ENCODE measurements at places on chromosomes 4 and X.

DNA sequence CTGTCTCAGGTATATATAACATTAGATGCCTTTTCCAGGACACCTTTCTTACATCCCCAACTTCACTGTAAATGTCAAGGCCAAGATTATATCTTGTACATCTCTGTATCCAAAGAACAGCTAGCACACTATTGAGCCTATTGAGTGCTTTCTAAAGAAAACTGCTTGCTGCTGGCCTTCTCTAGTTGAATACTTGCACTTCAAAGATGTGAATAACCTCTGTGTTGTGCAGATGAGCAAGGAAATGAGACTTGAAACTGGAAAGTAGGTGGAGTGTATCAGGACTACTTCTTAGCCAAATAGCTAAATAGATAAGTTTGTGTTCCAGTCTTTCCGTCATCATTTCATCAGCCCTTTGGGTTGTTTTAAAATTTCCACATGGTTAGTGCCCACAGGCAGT, 704.4 kb upstream of the AMOT start:
- DNase-seq = no peak

- peak; percentile 34 for DNase-seq
These were observed 91.3 kb upstream of the WDR44 start for GRCh38 chrX:118254611-118255010.

DNA sequence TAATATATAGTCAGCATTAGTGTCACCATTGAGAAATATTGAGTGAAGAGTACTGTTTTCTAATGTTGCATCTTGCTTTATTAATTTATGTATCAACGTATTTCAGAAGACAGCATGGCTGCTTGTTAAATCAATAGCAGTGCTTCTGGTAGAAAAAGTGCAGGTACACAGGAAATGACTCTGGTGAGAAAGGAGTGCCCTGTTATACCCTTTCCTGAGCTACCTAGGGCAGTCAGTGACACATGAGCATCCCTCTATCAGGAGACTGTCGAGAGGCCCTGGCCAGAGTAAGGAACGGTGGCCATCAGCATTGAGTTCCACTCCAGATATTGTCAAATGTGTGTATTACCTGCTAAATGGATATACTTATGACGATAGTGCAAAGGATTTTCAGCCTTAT, 42.1 kb downstream of the SCML1 start:
- no peak for DNase-seq

- DNase-seq = no peak
These were observed 229.6 kb downstream of the OPHN1 start for GRCh38 chrX:68203646-68204045.

DNA sequence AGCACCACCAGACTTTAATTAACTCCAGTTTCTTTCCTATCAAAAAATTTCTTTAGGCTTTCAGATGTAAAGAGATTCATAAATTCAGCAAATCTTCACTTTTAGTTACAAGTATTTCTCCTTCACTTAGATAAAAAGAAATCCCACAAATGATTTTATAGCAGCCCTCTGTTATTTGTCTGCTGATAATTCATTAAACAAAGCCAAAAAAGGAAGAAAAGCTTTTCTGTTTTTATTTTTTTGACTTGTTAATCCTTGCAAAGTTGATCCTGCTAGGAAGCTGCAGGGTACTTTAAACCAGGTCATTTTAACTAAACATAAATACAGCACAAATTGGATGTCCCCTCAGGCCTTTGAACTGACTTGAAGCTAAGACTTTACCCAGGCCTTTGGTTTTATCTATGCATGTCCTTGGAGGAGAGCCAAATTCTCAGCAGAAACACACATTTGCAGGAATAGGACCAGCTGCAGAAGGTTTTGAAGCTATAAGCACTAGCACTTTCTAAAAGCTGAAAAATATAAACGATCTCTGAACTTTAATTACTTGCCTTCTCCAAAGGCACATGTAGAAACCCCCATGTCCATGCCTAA, 57.5 kb downstream of the PCDH18 start:
- peak; percentile 24 for DNase-seq

GRCh38 chr4:54708339-54709279, 50.9 kb downstream of the KIT start:
- no peak for DNase-seq

DNA sequence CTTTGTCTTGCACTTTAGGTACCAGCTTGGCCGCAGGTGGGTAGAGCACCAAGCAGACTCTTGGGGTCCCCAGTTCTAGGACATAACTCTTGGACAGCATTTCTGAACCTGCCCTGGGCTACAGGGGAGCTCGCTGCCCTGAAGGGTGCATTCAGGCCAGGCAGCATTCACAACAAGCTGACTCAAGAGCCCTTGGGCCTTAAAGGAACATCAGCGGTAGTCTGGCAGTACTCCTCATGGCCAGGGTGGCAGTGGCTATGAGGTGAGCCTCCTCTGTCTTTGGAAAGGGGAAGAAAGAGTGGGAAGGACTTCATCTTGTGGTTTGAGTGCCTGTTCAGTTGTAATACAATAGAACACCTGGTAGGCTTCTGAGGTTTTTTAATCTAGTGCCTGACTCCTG, 24.8 kb upstream of the SMARCA5 start:
- DNase-seq = no peak

DNA sequence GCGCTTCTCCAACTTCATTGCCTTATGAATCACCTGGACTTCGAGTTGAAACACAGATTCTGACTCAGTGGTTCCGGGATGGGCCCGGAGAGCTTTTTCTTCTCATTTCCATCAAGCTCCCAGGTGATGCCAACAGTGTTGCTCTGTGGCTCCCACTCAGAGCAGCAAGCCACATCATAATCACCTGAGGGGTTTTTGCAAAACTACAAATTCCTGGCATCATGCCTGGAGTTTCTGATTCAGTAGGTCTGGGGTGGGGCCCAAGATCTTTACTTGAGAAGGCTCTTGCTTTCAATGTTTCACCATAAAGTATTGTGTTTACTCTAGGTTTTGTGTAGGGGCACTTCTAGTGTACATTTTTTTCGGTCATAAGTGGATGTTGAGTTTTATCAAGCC, 7.0 kb downstream of the MTM1 start:
- DNase-seq = peak; percentile 17

Data from AG10803 (cell line).